Smooth muscle cell of the umbilical artery (primary cell): ENCODE measurements at places on chromosomes 7 and 10. TPM values are rescaled to one million over a fixed set of nuclear protein-coding genes. Genes with fewer than 3 reads are reported as not detected.

Gene AMPH
- total RNA-seq, result 1.4 and 2.4 TPM in 2 replicates

Gene VWC2
- not detected in 2 replicates for total RNA-seq

Gene CEP55
- total RNA-seq, result 2.7 and 23.3 TPM in 2 replicates

Gene CALHM1
- not detected in 2 replicates for total RNA-seq

Gene SLC26A5
- total RNA-seq, result not detected in 2 replicates

Gene SAP25
- total RNA-seq, result not detected in 2 replicates

Gene WDR86
- 8.6 TPM in 1 of 2 replicates, not detected in the other for total RNA-seq

Gene OGA
- 99.5 and 154 TPM in 2 replicates for total RNA-seq
